T-helper 17 cell (primary cell): ENCODE measurements at places on chromosomes 6 and 20. TPM values are rescaled to one million over a fixed set of nuclear protein-coding genes. Genes with fewer than 3 reads are reported as not detected.

SMIM29 gene
- total RNA-seq = 29.2 TPM

RAB32 gene
- total RNA-seq = 22.5 TPM

VGLL2 gene
- not detected for total RNA-seq

GSTA3 gene
- not detected for total RNA-seq

MYLK4 gene
- 1.7 TPM for total RNA-seq

CPXM1 gene
- total RNA-seq = 0.12 TPM

SNPH gene
- total RNA-seq = 9.4 TPM

PXDC1 gene
- total RNA-seq = 3.6 TPM
